Eye (tissue), 1 donor: ENCODE measurements at places on chromosomes 2 and 18.

DNA sequence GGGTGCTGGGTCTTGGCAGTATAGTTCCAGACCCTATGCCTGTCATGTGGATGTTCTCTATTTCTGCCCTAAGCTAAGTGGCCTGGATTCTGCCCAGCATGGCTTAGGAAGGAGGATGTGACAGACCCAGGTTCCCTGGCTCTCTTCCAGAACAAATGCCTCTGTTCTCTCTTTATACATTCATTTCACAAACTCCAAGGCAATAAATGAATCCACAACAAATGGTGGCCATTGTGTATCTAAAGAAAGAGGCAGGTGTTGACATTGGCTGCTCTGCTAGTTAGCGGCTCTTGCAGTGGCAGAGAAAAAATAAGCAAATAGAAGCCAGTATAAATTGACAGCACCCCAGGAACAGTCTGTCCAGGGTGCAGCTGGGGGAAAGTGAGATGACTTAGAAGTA lies 298.6 kb downstream of the SUCLG1 start:
- no peak for DNase-seq

GRCh38 chr18:79422022-79422782 lies 26.5 kb downstream of the NFATC1 start:
- no peak for DNase-seq

GRCh38 chr18:24268784-24269550 lies 128.7 kb downstream of the OSBPL1A start:
- DNase-seq, result peak; percentile 6

DNA sequence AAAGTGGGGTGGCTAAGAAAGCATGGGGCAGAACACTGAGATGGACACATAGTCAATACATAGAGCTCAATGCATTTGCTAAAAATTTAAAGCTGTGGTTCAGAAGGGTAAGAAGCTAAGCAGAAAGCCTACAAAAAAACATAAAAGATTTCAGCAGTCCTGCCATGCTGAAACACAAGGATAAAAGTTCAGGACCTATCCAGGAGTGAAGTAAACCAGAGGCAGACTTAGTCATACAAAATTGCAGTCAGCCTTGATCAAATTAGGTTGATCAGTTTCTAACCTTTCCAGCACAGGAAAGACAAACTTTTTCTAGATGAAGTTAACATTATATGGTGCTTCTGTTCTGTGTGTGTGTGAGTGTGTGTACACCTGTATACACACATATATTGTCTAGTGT lies 120.8 kb upstream of the RBMS1 start:
- DNase-seq, result no peak

DNA sequence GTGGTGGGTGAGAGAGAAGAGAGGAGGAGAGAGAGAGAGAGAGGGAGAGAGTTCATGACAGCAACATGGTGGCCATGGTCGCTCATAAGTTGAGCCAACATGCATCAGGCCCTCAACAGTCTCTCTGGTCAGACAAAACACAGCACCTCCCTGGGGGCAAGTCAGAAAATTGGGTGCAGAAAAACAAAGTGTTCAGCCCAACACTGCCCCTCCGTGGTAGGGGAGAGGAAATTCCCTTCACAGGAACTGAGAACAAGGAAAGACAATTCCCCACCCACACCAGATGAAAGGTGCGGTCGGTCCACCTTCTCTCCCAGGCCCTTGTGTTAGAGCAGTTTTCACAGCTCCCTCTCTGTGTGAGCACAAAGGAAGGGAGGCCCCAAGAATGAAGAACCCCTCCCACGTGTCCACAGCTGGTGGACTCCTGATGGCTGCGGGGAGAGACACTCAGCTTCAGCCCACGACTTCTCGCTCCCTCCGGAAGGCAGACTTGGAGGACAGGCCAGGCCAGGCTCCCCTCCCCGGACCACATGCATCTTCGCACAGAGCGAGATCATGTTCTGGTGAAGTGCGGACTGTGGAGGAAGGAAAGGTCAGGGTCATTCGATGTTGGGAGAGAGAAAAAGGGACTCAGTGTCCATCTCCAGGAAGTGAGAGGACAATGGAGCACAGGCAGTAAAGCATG lies 181.7 kb downstream of the ANAPC1 start:
- DNase-seq, result peak; percentile 60

DNA sequence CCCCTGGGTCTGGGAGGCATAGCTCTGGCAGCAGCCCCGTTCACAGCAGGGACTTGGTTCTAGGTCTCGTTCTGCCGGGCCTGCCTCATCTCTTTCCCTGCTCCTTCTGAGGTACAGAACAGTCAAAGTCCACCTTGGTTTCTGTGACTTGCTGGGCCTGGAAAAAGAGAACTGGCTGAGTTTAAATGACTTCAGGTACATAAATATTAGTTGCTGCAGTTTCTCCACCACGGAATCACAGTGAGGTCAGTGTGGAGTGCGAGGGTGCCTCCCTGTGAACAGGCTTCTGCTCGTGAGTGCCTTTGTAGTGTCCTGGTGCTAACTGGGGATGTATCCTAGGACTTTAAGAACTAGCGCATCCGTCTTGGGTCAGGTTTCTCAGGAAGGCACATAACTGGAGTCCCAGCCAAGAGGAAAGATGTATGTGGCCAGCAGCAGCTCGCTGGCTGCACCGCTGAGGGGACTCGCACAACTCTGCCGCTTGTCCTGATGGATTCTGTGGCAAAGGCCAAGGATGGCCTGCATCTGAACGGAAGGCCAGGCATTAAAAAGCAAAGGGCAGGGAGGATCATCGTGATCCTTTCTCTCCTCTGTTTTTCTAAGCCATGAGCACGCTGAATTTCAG lies 188.6 kb downstream of the SH3RF3 start:
- peak; percentile 38 for DNase-seq

DNA sequence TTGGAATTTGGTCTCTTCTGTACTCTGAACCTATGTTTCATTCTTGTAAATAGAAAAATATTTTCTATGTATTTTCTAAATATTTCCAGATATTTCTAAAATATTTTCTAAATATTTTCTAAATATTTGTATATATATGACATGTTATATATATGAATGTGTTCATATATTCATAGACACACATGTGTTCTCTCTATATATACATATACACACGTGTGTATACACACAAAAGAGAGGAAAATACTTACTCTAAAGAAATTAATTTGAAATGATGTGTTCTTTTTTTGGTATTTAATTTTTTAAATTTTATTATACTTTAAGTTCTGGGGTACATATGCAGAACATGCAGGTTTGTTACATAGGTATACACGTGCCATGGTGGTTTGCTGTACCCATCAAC lies 589.6 kb downstream of the LRRTM4 start:
- DNase-seq, result no peak

DNA sequence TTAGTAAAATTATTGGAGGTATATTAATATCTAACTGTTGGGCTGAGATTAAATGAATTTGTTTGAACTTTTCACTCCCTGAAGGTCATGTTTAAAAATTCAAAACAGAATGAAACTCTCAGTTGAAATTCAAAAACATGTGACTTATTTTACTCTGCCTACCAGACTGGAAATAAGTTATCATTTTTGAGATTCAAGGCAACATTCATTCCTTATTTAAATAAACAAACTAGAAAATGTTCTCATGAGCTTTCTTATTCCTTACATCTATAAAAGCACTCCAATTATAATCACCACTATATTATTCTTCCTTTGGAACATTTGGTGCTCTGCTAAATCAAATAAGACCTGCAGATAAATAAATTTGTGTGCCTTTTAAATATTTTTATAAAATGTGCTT lies 217.8 kb downstream of the CDH2 start:
- no peak for DNase-seq

- no peak for DNase-seq
These were observed 54.7 kb downstream of the KCTD18 start for GRCh38 chr2:200454927-200455801.

- DNase-seq, result no peak
These were observed 1398.3 kb downstream of the DSC3 start for GRCh38 chr18:29644276-29644675.

DNA sequence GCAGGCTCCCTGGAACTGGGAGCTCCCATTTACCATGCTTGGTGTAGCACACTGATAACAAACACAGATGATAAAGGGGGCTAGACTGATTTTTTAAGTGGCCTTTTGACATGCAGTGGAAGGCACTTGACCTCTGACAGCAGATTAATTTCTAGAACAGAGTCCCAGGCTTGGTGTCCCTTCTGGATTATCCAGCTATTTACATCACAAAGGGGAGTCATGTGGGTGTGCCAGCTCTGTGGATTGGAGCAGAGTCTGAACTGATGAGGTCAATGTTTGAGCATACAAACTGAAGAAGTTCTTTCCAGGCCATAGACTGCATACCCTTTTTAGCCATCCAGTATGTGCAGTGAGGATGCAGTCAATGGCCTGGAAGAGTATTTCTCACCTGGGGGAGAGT lies 31.5 kb upstream of the SIX2 start:
- peak; percentile 20 for DNase-seq

DNA sequence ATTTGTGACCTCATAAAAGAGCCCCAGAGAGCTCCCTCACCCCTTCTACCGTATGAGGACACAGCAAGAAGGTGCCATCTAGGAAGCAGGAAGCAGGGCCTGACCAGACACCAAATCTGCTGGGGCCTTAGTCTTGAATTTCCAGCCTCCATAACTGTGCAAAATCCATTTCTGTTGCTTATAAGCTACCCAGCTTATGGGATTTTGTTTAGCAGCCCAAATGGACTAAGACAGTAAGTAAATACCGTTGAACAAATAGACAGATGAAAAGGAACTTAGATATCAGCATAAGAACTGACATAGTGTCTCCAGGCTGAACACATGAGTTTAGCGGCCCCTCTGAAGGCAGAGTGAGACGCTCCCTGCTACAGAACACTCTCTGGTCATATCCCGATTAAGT lies 130.9 kb downstream of the UXS1 start:
- no peak for DNase-seq

GRCh38 chr2:128727404-128727803 lies 408.7 kb upstream of the HS6ST1 start:
- no peak for DNase-seq

DNA sequence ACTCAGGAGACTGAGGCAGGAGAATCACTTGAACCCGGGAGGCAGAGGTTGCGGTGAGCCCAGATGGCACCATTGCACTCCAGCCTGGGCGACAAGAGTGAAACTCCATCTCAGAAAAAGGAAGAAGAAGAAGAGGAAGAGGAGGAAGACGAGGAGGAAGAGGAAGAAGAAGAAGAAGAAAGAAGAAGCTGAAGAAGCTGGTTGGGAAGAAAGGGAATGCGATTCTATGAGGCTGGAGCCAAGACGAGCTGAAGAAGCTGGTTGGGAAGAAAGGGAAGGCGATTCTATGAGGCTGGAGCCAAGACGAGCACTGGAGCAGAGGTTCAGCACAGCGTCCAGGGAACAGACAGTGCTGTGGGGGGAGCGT lies 30.3 kb upstream of the TAF1B start:
- no peak for DNase-seq

DNA sequence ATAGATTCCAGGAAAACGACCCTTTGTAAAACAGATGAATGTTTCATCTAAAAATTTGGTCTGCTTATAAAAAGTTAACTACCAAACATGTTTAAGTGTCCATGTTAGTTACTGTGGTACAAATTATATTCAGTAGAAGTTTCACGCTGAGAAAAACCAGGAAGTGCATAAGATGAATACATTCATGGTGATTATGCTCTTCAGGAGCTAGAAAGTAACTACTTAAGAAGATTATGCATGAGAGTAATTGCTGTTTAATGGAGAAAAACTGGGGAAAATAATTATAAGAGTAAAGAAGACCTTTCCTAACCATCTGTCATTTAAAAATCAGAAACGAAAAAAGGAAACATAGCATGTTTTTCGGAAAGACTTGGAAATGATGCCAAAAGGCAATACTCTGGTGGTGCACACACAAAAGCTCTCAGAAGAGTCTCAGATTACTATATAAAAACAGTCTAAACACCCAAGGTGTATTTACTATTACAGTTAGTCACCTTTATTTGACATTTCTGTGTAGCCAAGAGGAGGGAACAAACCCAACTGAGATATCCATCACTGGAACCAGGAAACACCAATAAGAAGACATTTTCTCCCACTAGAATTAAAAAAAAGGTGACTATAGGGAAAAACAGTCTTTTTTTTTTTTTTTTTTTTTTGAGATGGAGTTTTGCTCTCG lies 38.8 kb upstream of the METTL21A start:
- no peak for DNase-seq

GRCh38 chr18:52342456-52342855 lies 2.5 kb downstream of the DCC start:
- peak; percentile 36 for DNase-seq

- DNase-seq, result peak; percentile 69
These were observed 205 bp downstream of the TET3 start for GRCh38 chr2:73984922-73985307.

GRCh38 chr2:134540990-134541389 lies 177.8 kb downstream of the TMEM163 start:
- DNase-seq, result no peak

GRCh38 chr2:15780912-15781574 lies 159.3 kb upstream of the MYCN start:
- no peak for DNase-seq

GRCh38 chr18:79748321-79749180 lies 49.2 kb upstream of the KCNG2 start:
- peak; percentile 6 for DNase-seq

DNA sequence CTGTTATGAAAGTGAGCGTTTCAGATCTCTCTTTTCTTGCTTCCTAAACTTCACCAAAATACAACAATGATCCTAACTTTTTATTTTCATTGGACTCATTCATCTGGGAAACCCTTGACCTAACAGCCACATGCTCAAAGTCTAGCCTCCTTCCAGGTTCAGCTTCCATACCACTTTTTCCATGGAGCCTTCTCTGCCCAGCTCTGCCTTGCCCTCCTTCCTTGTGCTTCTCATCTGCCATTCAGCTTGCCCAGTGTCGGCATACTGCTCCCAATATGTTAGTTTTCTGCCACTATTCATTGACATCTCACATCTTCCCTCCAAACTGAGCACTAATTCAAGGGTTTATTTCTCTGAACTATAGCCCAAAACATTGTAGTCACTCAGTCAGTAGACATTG lies 214.7 kb downstream of the RAD51AP2 start:
- no peak for DNase-seq

GRCh38 chr18:41150316-41150715 lies 804.7 kb upstream of the PIK3C3 start:
- DNase-seq, result peak; percentile 17

DNA sequence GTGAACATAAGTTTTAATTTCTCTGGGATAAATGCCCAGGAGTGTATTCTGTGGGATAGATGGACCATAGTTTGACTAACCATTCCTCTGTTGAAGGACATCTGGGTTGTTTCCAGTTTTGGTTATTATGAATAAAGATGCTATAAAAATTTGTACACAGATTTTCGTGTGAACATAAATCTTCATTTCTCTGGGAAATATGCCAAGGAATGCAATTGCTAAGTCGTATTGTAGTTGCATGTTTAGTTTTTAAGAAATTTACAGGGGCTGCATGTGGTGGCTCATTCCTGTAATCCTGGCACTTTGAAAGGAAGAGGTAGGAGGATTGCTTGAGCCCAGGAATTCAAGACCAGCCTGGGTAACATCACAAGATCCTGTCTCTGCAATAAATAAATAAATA lies 6.9 kb upstream of the SLC11A1 start:
- DNase-seq, result no peak

DNA sequence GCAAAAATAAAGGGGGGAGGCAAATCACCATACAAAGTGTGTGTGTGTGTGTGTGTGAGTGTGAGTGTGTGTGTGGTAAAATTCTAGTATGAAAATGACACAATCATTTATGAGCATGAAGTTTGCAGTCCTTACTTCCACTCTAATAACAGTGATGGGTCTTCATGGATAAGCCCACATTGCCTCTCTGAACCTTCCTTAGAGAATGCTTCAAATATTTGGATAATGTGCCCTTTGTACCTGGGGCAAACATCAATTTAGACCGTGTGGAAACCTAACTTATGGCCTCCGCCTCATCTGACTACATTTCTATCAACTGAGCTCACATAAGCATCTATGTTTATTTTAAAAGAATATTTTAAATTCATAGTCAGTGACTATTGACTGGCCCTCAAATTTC lies 3.7 kb downstream of the SCN9A start:
- no peak for DNase-seq
